ENCODE measurements at places on chromosomes 16 and 17. TPM values are rescaled to one million over a fixed set of nuclear protein-coding genes. Genes with fewer than 3 reads are reported as not detected.

ICAM2 gene
- 1.4 TPM for total RNA-seq

PLXDC1 gene
- 0.87 TPM for total RNA-seq

HSPB9 gene
- not detected for total RNA-seq

SLFN11 gene
- 25.1 TPM for total RNA-seq

Data from HFFc6 (cell line).